ENCODE measurements at places on chromosomes 13 and 19.

DNA sequence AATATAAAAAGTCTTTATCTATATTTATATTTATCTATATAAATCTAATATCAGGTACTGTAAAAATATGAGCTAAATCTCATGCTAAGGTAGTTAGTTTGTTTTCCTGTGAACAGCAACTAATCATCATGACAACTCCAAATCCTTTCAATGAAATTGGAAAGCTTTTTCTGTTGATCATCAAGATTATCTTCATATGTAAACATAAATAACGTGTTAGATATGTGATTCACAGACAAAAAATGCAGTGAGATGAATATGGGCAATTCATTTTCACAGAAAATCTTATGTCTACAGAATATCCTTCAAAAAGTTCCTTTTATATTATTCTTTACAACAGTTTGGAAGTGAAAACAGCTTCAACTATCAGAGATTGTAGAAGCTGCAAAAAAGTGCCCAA is 41.7 kb upstream of the EEF1AKMT1 start:
- no peak for ATAC-seq

DNA sequence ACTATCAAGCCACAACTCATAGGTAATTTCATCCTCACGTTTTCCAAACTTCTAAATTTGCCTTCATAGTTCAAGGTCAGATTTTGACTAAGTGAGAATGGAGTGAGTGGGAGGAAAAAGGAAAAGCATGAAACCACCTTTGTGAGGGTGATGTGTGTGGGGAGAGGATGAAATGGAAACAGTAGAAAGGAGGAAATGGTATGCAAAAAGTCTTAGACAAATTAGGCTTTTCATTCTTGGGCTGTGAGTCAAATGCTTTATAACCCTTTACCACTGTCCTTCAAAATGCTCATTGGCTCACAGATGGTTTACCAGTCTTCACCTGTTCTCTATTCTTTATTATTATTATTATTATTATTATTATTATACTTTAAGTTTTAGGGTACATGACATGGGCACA is 127.2 kb downstream of the RAP2A start:
- ATAC-seq = no peak

GRCh38 chr19:58569191-58569942 is 3.8 kb downstream of the MZF1 start:
- ATAC-seq = no peak

DNA sequence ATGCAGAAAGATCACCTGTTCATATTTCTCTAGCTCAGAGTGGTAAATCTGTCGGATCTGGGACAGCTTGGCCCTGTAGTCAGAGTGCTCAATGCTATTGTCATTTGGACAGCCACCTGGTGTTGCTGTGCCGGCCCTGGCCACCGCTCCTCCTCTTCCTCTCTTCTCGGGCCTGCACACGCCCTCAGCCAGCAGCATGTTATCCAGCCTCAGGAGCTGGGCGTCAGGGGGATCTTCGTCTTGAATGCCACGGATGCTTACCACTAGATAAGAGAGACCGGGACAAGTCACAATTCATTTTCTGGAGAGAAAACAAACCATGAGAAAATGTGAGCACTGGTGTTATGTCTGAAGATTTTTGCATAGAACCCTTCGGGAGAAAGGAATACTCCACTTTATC is 32.5 kb downstream of the CILP2 start:
- no peak for ATAC-seq

Data from motor neuron (in vitro differentiated cells).